Nasal cavity respiratory epithelium epithelial cell of viscerocranial mucosa (primary cell): ENCODE measurements at places on chromosomes 11 and 22. TPM values are rescaled to one million over a fixed set of nuclear protein-coding genes. Genes with fewer than 3 reads are reported as not detected.

SCGB2A2 gene
- not detected in 2 replicates for total RNA-seq

TEX12 gene
- total RNA-seq: under 0.01 and 0.50 TPM in 2 replicates

PICK1 gene
- total RNA-seq: 20.5 and 38.2 TPM in 2 replicates

HYOU1 gene
- 227 and 417 TPM in 2 replicates for total RNA-seq

ART1 gene
- total RNA-seq: not detected in 2 replicates

MN1 gene
- total RNA-seq: 2.4 and 10.4 TPM in 2 replicates

OR51G1 gene
- total RNA-seq: not detected in 2 replicates

F2 gene
- under 0.01 and 0.07 TPM in 2 replicates for total RNA-seq

OR52J3 gene
- total RNA-seq: not detected in 2 replicates

MLC1 gene
- 0.07 TPM in 1 of 2 replicates, not detected in the other for total RNA-seq

CCDC188 gene
- total RNA-seq: not detected in 2 replicates

SHANK2 gene
- total RNA-seq: 2.7 and 9.8 TPM in 2 replicates

ADAMTS8 gene
- not detected in 2 replicates for total RNA-seq

NOX4 gene
- 0.43 TPM in 1 of 2 replicates, not detected in the other for total RNA-seq

LRRC74B gene
- not detected in 2 replicates for total RNA-seq
